GM04503 (cell line): ENCODE measurements at places on chromosomes 11 and 22.
A peak's percentile ranks its signal among the peaks of the same experiment; 100 is the strongest.

GRCh38 chr11:9277176-9277575, 12.0 kb upstream of the DENND5A start:
- no peak for DNase-seq

DNA sequence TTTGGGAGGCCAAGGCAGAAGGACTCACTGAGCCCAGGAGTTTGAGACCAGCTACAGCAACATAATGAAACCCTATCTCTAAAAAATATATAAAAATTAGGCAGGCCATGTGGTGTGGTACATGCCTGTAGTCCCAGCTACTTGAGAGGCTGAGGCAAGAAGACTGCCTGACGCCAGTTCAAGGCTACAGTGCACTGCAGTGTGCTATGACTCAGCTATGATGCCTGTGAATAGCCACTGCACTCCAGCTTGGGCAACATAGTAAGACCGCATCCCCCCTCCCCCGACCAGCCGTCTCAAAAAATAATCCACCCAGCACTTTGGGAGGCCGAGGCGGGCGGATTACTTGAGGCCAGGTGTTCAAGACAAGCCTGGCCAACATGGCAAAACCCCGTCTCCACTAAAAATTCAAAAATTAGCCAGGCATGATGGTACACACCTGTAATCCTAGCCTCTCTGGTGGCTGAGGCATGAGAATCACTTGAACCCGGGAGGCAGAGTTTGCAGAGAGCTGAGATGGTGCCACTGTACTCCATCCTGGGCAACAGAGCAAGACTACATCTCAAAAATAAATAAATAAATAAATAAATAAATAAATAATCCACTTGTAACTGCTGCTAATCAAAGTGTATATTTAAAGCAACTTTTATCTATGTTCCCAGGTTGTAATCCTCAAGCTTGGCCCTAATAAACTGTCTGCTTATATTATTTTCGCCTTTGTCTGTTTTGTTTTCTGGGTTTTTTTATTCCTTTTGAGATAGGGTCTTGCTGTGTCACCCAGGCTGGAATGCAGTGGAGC, 7.8 kb downstream of the HPS5 start:
- DNase-seq = no peak

DNA sequence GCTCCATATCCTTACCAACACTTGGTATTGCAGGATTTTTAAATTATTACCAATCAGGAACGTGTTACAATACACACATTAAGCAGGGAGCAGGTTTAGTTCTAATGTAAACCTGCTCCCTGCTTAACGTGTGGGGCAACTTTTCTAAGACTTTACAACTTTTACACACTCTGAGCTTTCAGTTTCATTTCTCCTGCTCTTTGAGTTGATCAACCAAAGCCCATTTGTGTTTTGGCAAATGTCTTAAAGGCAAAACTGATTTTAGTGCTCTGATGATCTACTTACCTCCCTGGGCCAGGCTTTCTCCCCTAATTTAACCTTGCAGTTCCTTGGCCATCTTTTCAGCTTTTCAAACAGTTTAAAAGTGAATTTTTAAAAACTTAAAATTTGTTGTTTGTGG, 70.9 kb downstream of the ZBTB44 start:
- no peak for DNase-seq

GRCh38 chr11:94330789-94331188, 26.4 kb downstream of the IZUMO1R start:
- DNase-seq = no peak

DNA sequence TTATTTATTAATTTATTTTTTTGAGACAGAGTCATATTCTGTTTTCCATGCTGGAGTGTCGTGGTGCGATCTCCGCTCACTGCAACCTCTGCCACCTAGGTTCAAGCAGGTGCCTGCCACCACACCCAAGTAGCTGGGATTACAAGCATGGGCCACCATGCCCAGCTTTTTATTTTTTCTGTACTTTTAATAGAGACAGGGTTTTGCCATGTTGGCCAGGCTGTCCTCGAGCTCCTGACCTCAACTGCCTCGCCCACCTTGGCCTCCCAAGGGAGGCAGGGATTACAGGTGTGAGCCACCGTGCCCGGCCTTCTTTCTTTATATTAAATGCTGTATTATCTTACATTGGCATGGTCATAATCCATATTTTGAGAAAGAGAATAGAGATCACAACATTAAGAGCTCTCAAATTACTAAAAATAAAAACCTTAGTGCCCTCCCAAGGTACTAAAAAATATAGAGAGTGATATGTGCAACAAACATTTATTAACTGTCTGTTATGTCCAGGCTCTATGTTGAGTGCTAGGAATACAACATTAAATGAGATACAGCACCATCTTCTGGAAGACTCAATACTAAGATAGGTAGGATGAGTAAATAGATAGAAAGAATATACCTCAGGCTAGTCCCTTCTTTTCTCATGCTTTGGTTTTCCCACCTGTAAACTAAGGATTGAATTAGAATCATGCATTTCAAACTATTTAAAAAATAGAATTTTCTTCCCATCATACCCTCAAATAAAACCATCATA, 84.1 kb downstream of the BBOX1 start:
- DNase-seq = no peak

GRCh38 chr11:107252429-107253161, 205.0 kb downstream of the CWF19L2 start:
- no peak for DNase-seq

GRCh38 chr11:58127350-58127749, 2.0 kb upstream of the OR9I1 start:
- no peak for DNase-seq

GRCh38 chr11:35197292-35197691, 58.3 kb downstream of the CD44 start:
- no peak for DNase-seq

DNA sequence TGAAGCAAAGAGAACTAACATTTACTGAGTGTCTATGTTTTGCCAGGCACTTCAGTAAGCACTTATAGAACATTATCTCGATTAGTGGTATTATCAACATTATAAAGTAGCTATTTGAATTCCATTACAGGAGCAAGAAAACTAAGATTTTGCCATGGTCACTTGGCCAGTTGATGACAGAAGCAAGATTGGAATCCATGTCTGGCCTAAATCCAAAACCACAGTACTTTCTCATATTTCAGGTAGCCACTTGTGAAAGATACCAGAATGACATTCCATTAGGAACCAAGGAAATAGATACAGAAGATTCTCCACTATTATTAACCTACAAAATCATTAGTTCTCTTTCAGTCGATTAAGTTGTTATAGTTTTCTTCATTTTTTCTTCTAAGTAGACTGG, 691.0 kb upstream of the API5 start:
- DNase-seq = no peak

DNA sequence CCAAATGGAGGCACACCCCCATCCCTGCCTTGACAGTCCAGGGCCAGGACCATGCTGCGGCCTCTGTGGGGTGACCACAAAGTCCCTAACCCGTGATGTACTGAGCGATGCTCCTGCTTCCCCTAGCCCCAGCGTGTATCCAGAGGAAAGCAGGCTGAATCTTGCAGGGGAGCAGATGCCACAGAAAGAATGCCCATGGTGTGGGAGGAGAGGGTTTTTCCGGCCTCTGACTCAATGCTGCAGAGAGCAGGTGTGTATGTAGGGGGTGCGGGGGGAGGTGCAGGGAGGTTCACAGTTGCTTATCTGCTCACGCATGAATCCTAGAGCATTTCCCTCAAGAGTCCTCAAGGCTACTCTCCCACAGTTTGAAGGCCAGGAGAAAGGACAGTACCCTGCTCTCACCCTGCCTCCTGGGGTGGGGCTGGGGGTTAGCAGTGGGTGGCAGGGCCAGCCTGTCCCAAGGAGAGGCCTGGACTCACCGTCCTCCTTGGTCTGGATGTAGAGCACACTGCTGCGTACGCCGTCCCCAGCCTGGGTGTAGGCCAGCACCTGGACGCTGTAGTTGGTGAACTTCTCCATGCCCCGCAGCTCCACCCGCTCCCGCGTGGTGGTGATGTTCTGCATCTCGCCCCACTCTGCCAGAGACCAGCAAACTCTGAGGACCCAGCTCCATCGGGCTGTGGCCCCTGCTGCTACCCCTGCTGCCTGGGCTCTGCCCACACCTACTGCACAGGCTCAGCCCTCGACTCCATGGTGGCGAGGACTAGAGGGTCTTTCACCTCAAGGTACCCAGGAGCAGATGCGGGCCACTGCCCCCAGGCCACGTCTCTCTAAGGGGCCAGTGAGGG, 130.8 kb downstream of the CEP164 start:
- DNase-seq = no peak

DNA sequence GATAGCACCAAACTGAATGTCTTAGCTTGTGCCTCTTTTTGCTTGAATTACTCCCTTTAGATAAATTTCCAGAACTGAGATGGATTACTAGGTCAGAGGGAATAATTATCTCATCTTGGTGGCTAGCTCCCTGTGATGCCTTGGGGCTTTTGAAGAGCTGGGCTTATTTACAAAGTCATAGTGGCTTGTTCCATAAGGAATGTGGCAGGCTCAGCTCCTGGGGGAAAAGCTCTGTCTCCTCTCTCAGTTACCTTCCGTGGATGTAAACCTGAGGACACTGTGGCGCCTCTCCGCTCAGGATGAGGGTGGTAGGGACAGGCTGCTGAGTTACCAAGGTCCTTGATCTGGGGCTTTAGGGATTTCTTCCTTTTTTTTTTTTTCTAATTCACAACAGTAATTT, 121.7 kb downstream of the PARVA start:
- DNase-seq = no peak

GRCh38 chr11:45354976-45355705, 69.0 kb upstream of the SYT13 start:
- no peak for DNase-seq

DNA sequence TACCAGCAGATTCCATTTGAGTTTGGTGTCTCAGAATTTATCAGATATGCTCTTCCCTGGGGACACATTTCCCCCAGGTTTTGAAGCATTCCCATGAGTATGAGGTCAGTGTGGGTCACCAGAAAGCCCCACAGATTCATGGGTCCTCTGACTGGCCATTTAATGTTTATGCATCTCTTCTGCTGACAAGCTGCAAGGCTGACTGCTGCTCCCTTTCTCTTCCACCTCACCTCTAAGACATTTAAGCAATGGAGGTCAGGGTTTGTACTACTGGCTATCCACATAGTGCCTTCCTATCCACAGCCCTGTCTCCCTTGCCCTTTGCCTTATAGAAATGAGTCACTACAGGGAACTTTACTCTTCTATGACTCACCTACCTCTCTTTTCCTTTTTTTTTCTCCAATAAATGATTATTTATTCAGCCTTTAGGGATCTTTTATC, 106.0 kb upstream of the TIMP3 start:
- DNase-seq = peak; percentile 91

DNA sequence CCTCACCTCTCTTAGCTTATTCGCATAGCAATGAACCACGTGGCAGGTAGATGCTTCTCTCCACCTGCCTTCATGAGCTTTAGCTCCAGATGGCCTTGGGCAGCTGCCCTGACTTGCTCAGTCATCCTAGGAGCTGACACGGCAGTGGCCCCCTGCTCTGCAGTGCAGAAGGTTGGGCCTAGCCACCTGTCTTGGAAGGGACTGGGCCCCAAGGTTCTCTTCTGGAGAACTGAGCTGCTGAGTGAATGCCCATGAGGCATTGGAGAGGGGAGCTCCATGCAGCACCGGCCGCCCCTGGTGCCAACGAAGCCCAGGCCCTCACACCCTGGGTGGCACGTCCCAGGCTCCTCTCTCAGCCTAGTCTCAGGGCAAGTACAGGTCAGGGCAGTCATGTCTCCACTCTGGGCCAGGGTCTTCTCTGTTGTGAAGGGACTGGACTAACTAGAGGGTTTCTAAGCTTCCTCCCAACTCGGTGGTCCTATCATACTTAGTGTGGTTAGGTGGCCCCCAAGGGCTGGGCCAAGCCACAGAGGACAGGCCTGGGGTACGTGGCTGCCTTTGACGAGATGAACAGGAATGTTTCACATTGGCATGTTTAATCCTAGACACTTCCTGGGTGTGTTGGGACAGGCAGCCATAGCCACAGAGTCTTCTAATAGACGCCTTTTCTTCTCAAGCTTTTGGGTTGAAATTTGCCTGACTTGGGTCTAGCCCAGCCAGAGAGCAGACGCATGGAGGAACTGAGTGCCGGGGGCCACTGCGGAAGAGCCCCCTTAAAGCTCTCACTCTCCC, 47.9 kb downstream of the ALX4 start:
- no peak for DNase-seq

DNA sequence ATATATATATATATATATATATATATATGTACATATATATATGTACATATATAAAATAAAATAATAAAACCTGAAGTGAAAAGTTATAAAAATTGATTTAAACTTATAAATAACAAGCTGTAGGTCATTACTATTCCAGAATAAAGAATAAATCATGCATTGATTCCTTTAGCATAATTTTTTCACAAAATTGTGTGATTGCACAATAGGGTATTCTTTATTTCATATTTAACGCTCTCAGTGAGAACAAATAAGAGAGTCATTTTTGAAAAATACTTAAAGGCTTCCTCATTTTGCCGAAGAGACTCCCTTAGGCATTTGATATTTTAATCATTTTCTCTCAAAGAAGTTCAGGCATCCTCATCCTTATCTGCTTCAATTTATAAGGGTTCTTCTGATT, 41.3 kb upstream of the API5 start:
- no peak for DNase-seq

DNA sequence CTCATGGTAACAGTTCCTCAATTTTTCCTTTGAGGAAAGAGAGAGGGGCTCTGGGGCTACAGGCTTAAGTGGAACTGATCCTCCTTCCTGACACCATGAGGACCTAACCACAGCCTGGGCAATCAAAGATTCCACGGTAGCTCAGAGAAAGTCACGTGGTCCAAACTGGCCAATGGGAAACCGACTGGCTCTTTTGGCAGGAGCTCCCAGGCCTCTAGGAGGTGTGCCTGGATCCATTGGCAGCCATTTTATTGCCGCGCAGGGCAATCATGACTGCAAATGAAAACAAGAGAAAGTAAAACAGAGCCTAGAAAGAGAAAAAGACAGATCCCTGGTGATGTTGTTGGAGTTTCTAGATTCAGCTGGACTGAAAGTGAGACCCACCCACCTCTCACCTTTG, 27.3 kb upstream of the ASPHD2 start:
- no peak for DNase-seq

DNA sequence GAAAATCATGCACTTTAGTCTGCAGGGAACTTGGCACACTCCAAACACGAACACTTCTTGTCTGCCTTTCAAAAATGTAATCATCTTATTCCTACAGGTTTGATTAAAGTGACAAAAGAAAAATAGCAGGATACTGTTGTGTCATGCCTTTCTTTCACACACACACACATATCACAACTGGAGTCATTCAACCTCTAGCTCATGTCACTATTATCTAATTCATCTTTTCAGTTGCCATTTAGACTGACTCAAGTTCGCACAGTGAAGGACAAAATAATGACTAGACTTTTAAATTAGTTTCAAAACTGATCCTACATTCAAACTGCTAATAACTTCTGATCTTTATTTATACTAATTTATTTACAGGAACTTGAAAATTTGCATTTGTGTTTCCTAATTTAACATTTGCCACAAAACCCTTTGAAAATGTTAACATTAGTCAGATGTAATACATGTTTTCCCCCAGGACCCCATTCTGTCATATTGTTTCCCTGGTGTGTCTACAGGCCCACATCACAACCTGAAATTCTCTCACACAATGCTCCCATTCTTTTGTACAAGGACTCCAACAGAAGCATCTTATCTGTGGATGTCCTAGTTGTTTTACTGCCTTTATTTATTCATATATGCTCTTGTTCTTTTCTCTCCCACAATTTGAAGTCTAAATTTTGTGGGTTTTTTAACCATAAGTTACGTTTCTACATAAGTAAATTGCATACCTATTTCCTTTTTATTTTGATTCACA, 171.1 kb downstream of the GRIA4 start:
- no peak for DNase-seq
